ENCODE measurements at places on chromosomes 4 and X.
A peak's percentile ranks its signal among the peaks of the same experiment; 100 is the strongest.

GRCh38 chrX:46380148-46380752 is 165.0 kb downstream of the ZNF674 start:
- no peak for DNase-seq

DNA sequence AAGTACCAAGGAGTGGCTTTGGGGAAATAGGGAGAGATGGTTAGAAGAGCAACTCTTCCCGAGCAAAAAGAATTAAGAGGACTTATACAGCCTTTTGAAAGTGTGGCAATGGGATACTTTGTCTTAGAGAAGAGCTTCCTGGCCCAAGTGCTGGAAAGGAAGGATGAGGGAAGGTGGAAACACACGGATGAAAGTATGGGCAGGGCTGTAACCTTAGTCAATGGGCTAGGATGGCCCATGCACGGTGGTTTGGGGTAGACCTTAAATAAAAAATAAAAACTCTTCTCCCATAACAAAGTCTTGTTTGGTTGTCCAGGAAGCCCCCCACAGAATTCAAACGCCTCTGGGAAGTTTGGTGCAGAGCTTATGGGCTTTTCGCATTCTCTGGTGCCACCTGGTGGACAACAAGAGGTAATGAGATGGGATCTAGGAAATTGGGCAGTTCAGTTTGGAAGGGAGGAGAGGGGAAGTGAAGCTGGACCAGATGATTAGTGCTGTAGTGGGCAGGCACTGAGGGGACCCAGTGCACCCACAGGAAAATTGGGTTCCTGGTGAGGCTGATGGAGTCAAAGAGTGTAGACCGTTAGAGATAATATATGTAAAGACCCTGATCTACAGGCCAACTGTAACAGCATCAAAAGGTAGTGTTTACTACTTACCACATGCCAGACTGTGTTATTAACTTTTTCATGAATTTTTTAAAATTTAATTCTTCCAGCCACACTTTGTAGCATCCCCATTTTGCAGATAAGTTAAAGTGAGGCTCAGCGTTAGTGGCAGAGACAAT is 13.8 kb upstream of the ENOX2 start:
- DNase-seq: peak; percentile 57

DNA sequence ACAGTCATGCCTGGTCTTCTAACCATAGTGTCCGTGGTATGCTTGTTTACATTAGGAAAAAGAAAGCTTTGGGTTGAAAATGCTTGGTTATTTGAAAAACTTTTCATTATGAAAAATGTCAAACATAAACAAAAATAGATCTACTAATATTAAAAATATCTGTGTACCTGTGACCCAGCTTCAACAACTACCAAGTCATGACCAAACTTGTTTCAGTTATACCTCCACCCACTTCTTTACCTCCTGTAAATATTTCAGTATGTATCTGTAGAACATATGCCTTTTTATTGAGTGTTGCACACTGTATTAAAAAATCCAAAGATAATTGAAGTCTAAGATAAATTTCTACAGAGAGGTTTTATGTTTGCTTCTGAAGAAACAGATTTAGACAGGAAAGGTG is 153.7 kb upstream of the GYPA start:
- DNase-seq: no peak

DNA sequence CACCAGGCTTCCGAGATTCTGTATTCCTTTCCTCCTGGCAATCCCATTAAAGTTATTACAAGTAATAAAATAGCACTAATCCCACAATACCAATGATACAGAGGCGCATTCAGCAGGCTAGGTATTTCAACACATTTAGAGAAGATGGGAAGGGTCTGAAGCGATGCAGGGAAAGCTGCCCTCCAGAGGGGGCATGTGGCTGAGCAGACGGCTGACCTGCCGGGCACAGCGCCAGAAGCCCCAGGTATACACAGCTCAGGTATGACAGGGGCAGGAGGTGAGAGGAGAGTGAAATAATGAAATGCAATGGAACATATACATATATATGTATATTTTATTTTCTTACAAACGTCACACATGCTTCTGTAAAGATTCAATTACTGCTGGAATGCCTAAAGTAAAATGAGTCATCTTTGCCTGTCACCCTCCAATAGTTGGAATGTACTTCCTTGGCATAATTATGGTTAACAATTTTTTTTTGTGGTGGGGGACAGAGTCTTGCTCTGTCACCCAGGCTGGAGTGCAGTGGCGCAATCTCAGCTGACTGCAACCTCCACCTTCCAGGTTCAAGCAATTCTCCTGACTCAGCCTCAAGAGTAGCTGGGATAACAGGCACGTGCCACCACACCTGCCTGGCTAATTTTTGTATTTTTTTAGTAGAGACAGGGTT is 21.3 kb upstream of the CDKN2AIP start:
- no peak for DNase-seq

- no peak for DNase-seq
These were observed 5.4 kb upstream of the USP46 start for GRCh38 chr4:52664479-52664878.

GRCh38 chr4:91997045-91997444 is 306.7 kb upstream of the GRID2 start:
- DNase-seq: no peak

- DNase-seq: no peak
These were observed 160.0 kb downstream of the FHIP1A start for GRCh38 chr4:151568966-151569365.

DNA sequence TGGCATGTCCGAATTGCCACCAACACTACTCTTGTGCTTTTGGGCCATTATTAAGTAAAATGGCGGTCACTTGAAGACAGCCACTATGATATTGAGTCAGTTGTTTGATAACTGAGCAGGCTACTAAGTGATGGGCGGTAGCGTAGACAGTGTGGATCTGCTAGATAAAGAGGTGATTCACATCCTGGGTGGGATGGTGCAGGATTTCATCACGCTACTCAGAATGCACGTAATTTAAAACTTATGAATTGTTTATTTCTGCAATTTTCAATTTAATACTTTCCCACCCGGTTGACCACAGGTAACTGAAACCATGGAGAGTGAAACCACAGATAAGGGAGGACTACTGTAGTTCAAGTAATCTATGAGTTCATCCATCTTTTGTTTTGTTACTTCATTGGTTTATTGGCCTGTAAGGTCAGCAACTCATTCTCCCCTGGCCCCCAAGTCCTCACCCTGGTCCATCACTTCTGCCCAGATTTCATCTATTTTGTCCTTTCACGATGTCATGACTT is 2.9 kb downstream of the ARAF start:
- no peak for DNase-seq
